GM12878 (cell line): ENCODE measurements at places on chromosomes 6 and 20. TPM values are rescaled to one million over a fixed set of nuclear protein-coding genes. Genes with fewer than 3 reads are reported as not detected.

DNA sequence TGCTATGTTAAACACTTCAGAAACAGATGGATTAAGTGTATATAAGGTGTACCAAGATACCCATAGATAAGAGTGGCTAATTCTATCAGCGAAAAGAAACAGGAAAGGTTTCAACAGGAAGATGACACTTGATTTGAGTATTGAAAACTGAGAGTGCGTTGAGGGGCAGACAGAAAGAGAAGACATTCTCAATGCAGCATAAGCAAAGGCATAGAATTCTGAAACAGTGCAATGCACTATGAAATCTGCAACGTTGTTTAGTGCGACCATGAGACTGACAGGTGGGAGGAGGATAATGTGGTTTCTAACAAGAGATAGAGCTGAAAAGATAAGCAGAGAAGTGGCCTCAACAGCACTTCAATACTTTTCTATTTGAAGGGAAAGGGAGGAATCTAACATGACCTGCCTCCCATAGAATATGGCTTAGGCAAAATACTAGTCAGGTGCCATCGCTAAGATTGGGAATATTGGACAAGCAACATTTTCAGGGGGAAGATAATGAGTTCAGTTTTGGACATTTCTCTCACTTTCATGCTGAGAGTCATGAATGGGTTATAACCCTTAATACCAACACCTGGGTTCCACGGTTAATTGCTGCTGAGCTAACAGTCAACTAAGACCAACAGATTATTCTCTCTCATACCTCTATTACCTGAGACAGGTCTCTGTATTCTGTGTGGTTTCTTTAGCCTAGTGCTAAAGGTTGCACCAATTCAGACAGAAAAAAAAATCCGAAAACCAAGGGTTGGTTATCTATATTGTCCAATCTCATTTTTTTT lies 312.9 kb upstream of the ARID1B start:
- DNase-seq: peak; percentile 16

GRCh38 chr20:2701671-2702081 lies 9.1 kb downstream of the EBF4 start:
- no peak for DNase-seq

GRCh38 chr20:13996265-13996664 lies 949 bp downstream of the MACROD2 start:
- DNase-seq: no peak

GRCh38 chr6:29494131-29494530 lies 6.4 kb upstream of the MAS1L start:
- no peak for DNase-seq

GRCh38 chr6:131945971-131946370 lies 5.2 kb downstream of the CCN2 start:
- DNase-seq: no peak

- DNase-seq: no peak
Observed at GRCh38 chr6:168447282-168447681, 6.3 kb downstream of the SMOC2 start.

DNA sequence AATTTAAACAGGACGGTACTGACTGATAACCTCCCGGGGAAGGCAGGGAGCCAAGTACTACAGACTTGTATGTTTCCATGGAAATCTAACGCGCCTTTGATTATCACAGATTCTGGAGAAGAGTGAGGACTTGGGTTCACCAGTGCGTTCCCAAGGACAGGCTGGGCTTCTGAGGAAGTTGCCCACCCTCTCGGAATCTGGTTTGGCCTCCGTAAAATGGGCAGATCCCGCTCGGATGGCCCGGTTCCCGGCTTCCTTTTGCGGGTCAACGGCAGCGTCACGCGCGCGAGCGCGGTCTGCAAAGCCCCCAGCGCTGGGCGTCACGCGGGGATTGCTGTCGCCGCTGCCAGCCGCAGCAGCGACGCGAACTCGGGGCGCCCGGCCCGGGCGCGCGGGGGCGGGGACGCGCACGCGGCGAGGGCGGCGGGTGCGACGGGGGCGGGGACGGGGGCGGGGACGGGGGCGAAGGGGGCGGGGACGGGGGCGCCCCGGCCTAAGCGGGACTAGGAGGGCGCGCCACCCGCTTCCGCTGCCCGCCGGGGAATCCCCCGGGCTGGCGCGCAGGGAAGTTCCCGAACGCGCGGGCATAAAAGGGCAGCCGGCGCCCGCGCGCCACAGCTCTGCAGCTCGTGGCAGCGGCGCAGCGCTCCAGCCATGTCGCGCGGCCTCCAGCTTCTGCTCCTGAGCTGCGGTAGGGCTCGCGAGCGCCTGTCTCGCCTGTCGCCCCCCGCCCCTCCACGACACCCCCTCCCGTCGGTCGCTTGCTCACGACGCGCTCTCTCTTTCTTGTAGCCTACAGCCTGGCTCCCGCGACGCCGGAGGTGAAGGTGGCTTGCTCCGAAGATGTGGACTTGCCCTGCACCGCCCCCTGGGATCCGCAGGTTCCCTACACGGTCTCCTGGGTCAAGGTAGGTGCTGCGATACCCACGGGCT lies at the start of gene CD83:
Gene CD83 (plus strand): TSS at position 615 of the 933 bp plus-strand sequence. CDS start 40 bp downstream, at position 655.
- no peak for DNase-seq

- no peak for DNase-seq
Observed at GRCh38 chr6:147170269-147170668, 33.9 kb upstream of the STXBP5 start.

DNA sequence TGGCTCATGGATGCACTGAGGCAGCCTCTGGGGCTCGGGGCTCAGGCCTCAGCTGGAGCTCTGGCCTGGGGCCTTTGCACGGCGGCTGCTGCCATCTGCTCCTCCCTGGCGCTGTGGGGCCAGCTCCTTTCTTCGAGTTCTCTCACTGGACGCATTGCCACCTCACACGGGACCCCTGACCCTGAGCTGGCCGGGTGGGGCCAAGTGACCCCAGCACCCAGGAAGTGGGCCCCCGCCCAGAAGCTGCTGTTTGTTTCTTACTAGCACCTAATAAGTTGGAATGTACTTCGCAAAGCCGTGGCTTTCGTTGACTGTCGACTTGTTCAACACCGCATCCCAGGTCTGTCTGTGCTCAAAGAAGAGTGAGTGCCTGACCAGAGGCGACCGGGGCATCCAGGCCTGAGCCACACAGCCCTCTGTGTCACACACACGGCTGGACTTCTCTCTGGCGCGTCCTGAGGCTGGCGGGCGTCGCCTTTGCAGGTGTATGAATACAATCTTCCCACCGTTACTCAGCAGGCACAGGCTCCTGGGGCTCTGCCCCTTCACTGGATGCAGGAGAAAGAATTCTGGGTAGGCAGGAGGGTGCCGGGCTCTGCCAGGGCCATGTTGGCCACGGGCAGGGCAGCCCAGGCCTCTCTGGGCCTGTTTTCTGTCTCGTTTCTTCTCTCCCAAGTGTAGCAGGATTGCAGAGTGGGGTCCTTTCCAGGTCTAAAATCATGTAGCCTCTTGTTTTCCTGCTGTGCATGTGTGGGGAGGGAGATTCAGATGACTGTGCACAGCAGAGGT lies 112.9 kb downstream of the DLL1 start:
- no peak for DNase-seq

- DNase-seq: no peak
Observed at GRCh38 chr6:130848945-130849344, 21.7 kb downstream of the SMLR1 start.

- no peak for DNase-seq
Observed at GRCh38 chr6:106156863-106157262, 70.7 kb downstream of the PRDM1 start.

DNA sequence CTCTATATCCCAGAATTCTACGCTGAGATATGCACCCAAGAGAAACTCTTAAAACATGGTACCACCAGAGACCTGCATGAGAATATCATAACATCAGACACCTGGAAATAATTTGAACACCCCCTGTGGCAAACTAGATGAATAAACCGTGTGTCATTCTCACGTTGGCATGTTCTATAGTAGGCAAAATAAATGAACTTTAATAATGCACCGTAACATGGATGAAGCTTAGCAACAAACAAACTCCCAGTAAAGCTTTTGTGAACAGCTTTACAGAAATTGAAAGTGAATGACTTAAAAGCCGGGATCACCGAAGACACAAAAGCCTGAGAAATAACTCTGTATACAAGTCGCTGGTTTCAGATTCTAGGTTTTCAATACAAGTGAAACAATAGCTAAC lies 1166.8 kb upstream of the CITED2 start:
- no peak for DNase-seq

GRCh38 chr20:11375335-11375734 lies 542.4 kb upstream of the BTBD3 start:
- DNase-seq: no peak

GRCh38 chr20:51037532-51038115 lies 14.7 kb upstream of the KCNG1 start:
- no peak for DNase-seq

DNA sequence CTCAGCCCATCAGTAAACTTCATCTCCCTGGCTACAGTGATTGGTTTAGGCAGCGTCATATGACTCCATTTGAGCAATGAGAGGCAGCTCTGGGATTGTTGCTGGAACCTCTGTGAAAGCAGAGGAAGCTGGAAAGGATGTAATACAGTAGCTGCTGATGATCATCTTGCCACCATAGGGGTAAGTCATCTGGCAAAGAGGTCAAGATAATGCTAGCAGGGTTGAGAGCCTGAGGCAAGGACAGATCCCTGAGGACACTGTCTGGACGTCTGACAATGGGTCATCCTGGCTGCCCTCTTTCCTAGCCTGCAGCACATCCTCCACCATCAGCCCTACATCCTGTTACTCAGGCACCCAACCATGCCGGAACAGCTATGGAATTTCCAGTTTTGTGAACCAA lies 25.5 kb upstream of the FKBP1A start:
- no peak for DNase-seq

- no peak for DNase-seq
Observed at GRCh38 chr6:99296261-99296660, 53.2 kb downstream of the FAXC start.

DNA sequence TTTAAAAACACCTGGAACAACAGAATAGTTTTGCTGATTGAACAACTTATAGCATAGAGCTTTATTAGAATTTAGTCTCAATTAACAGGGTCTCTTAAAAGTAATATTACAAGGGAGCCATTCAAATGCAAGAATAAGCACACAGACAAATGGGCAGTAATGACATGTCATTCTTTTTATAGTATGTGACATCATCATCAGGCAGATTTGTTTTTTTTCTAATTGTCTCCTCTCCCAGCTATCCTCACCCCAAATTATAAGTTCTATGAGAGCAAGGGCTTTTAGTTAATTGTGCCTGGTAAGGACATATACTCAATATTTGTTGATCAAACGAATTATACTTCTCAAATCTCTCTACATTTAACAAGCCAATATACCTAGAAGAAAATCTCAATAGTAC lies 11.0 kb downstream of the PGM3 start:
- DNase-seq: no peak

- DNase-seq: no peak
Observed at GRCh38 chr20:34887023-34887422, 10.6 kb downstream of the ACSS2 start.

GRCh38 chr20:46058599-46059281 lies 29.7 kb downstream of the SLC12A5 start:
- no peak for DNase-seq

DNA sequence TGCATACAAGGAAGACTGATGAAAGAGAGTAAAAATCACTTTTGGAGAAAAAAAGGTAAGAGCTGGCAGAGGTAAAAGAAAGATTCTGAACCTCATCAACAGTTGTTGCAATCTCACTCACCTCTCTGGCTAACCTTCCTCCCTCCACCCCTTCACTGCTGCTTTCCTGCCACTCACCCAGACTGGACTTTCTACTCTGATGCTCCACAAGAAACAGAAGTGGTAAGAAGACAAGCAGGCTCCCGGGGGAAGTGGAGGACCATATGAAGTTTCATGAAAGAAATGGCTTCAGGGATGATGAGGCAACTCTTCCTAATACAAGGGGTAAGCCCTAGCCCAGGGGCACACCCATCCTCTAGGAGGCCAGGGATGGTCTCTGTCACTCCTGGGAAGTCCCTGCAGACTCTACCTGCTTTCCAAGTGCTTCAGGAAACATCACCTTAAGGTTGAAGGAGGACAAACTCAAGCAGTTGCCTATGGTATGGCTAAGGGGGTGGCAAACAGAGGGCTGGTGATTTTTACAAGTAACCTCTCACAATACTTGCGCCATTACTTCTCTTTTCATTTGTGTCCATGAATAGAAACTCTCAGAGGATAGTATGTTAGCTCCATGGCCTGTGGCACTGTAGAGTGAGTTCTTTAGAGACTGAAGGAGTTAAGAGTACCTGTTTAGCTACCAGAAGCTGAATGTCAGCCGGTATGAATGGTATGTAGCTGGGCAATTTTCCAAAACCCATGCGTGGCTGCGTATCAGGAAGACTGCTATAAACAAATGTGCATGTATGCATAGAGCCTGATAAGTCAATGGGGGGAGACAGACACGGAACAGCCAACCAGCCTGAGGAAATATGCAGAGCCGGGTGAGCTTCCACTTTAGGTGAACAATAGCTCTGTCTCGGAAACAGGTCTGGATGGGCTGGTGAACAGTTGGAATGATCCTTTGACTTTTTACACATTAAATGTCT lies 112.0 kb downstream of the BACH2 start:
- DNase-seq: no peak

DNA sequence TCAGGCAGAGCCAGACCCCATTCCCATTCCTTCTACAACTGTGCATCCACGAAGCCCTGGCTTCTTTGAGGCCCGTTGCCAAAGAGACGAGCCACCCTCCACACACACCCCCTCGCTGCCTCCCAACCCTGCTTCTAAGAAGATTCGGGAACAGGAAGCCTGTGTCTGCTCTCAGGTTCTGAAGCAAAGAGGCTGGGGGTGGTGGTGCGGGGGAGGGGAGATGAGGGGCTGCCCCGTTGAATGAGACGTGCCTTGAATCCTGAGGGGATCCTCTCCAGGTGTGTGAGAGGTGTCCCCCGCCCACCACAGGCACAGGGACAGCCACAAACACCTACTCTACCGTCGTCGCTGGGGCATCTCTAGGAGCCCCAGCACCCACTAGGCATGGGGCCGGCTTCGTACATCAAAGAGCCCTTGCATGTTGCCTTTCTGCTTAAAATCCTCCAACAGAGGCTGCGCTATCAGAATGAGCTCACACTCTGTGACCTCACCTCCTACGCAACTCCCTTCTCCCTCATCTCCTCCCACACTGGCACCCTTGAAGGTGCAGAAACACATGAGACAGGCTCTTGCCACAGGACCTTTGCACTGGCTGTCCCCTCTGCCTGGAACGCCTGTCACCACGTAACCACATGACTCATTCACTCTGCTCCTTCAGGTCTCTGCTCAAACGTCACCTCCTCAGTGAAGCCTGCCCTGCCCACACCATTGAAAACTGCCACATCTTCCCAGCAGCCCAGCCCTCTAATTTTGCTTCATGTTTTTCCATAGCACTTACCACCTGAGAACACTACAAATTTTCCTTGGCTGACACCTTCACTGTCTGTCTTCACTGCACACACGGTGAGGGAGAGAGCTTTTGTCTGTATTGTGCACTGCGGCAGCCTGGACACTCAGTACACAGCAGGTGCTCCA lies 58.5 kb downstream of the PREX1 start:
- no peak for DNase-seq

Gene DAAM2
- not detected in 2 replicates for polyA plus RNA-seq

Gene ROS1
- polyA plus RNA-seq: not detected in 2 replicates

Gene EYA2
- polyA plus RNA-seq: not detected in 2 replicates

Gene PIGU
- polyA plus RNA-seq: 34.3 and 35.1 TPM in 2 replicates

Gene C6orf163
- polyA plus RNA-seq: 0.82 and 1.1 TPM in 2 replicates

Gene C20orf204
- polyA plus RNA-seq: 20.0 and 20.4 TPM in 2 replicates

Gene PNLDC1
- 0.25 TPM in 1 of 2 replicates, not detected in the other for polyA plus RNA-seq

Gene SFTA2
- 0.32 TPM in 1 of 2 replicates, not detected in the other for polyA plus RNA-seq

Gene RPS6KA2
- 0.19 and 0.51 TPM in 2 replicates for polyA plus RNA-seq

Gene ACOT8
- polyA plus RNA-seq: 36.3 and 39.8 TPM in 2 replicates

Gene SLC23A2
- 27.4 and 29.3 TPM in 2 replicates for polyA plus RNA-seq
